ENCODE measurements at places on chromosomes 1 and 21.

- no peak for DNase-seq
Observed at GRCh38 chr1:67739361-67739760, 54.4 kb downstream of the GADD45A start.

DNA sequence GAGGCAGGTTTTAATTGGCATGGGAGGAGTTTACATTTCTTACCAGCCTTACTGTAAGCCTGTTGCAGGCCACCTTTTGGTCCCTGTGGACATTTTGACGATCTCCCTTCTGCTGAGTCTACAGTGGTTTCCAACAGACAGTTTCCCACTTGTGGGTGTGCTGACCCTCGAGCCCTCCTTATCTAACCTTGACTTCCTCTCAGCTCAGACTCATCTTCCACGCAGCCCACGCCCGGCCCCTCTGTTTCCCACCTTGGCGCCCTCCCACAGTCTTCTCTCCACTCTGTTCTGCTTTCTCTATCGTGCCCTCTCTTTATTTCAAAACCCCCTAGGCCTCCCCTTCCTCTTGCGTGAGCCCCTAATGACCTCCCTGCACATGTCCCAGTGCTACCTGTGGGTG lies 6.1 kb upstream of the ARL8A start:
- no peak for DNase-seq

- DNase-seq, result no peak
Observed at GRCh38 chr1:244371242-244372141, 80.2 kb downstream of the ADSS2 start.

DNA sequence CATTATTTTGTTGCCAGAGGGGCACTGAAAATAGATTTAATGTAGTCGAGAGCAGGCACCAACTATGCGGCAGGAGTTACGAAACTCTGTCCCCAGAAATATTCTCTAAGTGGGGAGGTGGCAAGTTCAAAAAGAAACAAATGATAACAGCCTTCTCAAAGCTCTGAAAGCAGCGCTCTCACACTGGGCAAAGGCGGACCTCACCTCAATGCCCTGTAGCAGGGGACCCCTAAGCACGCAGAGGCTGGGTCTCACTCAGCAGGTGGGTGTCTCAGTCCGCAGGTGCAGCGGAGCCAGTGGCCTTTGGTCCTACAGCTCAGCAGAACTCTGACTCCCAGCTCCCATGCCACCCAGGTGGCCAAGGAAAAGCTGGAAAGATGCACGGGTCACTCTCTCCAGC lies 21.8 kb upstream of the TMPRSS2 start:
- DNase-seq, result no peak

DNA sequence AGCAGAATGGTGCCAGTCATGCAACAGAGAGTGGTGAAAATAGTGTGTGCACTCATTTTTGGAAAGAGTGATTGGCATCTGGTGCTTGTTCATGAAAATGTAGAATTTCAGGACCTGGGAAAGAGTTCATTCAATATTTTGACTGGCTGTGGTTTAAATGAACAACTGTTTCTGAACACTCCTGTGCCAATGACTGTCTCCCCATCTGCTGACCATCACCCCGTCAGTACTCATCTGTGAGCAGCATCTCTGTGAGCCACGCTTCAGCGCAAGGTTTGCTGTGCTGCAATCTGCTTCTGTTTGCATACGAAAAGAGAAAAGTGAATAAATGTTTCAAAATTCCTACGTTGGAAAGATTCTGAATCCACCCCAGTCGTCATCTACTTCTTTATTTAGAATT lies 77.9 kb upstream of the RUNX1 start:
- DNase-seq, result no peak

- peak; percentile 22 for DNase-seq
Observed at GRCh38 chr1:229089586-229090208, 181.2 kb upstream of the RAB4A start.

- no peak for DNase-seq
Observed at GRCh38 chr21:30990514-30991262, 47.6 kb downstream of the KRTAP19-8 start.

DNA sequence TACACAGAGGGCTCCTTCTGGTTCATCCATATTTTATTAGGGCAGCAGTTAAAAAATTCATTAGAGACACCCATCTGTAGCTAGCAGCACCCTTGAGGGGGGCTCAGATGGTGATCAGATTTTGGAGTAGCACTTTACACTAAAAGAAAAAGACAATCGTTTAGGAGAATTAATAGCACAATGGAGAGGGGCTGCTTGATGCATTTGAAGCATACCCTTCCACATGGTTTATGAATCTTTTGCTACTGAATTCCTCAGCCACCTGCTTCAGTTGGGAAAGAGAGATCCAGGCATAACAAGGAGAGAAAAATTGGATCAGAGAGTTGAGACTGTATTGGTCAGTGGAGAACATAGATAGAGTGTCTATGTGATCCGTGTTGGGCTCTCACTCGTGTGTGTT lies 54.4 kb downstream of the DISC1 start:
- DNase-seq, result no peak

DNA sequence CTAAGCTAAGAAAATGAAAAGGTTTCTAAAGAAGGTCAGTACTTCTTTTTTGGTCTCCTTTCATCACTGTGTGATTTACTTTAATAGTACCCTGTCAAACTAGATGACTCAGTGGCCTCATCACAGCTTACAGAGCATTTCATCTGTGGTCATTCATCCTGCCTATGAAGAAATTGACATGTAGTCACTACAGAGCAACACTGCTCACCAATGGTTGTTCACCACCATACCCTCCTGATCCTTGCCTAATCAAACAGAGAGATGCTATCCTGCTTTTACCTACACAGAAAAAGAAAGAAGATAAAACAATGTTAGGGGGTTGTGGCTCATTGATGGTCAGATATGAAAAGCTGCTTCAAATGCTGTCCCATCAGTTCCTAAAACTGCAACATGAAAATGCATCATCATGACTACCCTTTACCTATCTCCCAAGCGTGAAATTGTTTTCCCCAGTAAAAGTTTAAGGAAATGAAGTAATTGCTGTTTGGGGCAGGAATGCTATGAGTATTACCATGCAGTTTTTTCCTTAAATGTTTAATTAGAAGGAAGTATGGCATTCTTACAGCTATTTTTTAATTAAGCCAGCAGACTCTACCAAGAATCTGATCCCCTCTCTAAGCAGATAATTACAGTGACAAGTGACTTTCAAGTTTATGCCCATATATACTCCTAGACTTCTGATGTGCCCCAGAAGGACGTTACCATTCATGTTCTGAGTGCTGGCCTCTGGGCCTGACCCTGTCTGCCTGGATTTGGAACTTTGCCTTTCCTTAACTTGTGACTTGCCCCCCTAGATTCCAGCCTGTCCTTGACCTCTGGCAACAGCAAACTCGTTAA lies 46.1 kb upstream of the FBXO28 start:
- DNase-seq, result no peak

DNA sequence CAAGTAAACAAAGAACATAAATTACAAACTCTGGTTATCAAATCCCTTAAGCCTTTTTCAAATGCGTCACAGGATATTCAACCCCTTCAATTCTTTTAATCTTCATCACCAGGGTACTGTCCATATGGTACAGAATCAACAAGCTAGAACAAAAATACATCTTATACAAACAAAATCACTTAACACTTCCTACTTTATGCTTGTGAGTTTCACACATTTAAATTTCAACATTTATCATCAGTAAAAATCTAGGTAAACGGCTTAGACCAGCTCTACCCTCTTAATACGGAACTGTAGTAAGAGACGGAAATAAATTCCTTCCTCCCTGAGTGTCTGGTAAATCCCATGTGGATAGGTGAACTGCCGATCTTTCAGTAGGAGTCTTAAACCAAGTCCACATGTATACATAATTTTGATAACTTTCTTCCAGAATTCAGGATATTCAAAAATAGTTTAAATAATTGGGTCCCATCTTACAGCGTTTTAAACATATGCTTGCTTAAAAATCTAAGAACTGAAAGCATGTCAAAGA lies 1.0 kb downstream of the CCDC181 start:
- DNase-seq, result no peak

DNA sequence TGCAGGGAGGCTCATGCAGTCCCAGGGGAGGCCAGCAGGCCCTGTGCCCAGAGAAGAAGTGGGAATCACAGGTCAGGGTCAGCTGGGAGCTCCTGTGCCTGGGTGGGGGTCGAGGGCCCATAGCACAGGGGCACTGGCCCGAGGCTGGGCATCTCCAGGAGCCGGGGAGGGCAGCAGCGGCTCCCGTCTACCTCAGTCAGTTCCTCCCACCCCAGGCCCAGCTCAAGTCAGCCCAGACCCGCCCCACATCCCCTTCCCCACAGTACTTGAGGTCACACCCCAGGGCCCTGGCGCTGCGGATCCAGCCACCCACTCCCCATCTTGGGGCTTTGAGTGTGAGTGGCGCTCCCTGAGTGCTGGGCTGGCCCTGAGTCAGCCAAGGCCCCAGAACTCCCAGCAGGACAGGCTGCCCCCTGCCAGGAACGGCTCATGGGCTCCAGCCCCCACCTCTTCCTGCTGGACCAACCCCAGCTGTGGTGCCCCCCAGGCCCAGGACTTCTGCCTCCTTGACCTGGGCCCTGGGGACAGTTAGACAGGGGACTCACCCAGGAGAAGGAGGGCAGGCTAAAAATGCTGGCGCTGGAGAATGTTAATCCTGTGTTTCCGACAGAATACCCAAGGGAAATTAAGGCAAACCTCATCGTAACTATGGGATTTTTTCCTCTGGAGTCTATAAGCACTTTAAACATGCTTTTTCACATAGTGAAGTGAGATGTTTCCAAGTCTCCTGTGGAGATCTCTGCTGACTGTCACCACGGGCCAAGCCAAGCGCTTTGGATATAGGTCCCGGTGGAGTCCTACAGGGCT lies 68.8 kb upstream of the COL6A1 start:
- no peak for DNase-seq

GRCh38 chr1:209384710-209385550 lies 198.6 kb upstream of the CAMK1G start:
- DNase-seq, result no peak

GRCh38 chr1:104921525-104921924 lies 1171.8 kb downstream of the AMY1C start:
- no peak for DNase-seq

- no peak for DNase-seq
Observed at GRCh38 chr1:61754545-61754944, 12.3 kb downstream of the PATJ start.

DNA sequence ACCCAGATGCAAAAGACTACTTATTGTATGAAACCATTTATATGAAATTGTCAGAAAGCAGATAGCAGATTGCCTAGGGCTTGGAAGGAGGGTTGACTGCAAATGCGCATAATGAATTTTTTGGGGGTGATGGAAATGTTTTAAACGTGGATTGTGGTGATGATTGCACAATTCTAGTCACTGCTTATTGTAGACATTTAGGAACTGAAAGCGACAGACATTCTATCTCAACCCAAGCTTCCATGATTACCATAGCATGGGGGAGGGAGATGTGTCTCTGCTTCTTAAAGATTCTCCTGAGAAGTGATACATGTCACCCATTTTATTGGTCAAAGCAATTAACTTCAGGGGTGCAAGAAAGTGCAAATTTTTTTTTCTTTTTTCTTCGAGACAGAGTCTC lies 2.8 kb upstream of the MTF2 start:
- DNase-seq, result no peak

GRCh38 chr1:169307176-169307575 lies 60.4 kb downstream of the NME7 start:
- no peak for DNase-seq

DNA sequence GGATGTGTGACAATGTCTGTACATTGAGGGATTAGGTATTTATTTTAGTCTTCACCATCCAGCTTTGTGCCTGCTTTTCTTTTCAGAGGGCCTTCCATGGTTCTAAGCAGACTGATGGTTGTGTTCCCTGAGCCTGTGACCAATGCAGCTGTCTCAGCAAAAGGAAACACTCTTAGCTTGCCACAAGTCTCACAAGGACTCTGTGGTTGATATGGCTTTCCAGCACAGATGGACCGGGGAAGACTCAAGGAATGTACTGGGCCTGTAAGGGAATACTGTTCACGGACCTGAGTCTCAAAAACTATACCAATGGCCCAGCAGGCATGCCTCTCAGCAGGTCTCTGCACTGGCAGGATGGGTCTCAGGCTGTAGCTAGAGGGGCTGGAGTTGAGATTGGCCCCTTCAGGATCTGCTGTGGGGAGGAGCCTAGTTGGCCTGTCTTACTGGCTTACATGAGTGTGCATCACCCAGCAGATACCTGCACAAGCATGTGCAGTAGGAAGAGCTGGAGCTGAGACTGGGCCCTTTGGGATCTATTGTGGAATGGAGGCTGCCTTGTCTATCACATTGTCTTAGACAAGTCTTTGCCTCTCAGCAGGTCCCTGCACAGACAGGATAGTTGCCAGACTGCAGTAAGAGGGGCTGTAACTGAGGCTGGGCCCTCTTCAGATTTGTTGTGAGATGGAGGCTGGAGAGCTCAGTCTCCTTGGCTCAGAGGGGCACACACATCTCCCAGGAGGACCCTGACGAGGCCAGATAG lies 52.0 kb upstream of the PDC start:
- DNase-seq, result no peak

DNA sequence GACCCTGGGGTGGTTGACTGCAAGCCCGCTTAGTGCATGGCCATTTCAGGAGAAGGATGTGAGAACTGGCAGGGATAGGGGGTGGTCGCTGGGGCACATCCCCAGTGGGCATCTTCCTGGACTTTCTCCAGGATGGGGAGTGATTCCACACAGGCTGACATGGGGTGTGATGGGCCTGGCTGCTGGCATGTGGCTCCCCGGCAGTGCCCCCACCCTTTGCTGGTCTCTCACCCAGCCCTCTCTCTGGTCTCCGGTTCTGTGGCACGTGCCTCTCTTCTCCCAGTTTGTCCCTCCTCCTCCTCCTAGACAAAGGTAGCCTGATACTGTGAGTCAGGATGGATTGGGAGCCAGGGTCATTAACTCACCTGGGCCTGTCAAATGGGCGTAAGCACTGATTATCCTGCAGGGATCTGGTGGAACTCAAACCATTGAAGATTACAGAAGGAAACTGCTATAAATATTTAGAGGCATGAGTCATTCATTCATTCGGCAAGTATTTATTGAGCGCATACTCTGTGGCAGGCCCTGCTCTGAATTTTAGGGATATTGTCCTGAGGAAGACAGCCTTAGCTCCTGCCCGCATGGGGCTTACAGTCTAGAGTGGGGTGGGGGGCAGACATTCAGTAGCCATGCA lies 23.6 kb upstream of the EPS8L3 start:
- peak; percentile 27 for DNase-seq

GRCh38 chr1:54399765-54400164 lies 6.4 kb downstream of the SSBP3 start:
- DNase-seq, result no peak

GRCh38 chr1:203185585-203185984 lies 919 bp downstream of the CHI3L1 start:
- DNase-seq, result peak; percentile 22

GRCh38 chr1:7280347-7280960 lies 490.6 kb upstream of the VAMP3 start:
- DNase-seq, result no peak
